ENCODE measurements at places on chromosomes 13 and 19.

- no peaks in the 10 kb centered on the region for H3K27me3 ChIP-seq
- no peaks in the 10 kb centered on the region for H3K36me3 ChIP-seq
- no peak overlapping the region for H3K27ac ChIP-seq
- no peak for DNase-seq
- H3K4me3 ChIP-seq: no peak overlapping the region
These were observed 10.5 kb upstream of the RAP2A start for GRCh38 chr13:97423300-97424045.

- peaks cover 5% of the 10 kb centered on the region for H3K4me1 ChIP-seq
- H3K27ac ChIP-seq: no peak overlapping the region
- peaks cover 6% of the 10 kb centered on the region for H3K36me3 ChIP-seq
- no peaks in the 10 kb centered on the region for H3K27me3 ChIP-seq
These were observed 165.6 kb downstream of the DCT start for GRCh38 chr13:94313926-94314325.

DNA sequence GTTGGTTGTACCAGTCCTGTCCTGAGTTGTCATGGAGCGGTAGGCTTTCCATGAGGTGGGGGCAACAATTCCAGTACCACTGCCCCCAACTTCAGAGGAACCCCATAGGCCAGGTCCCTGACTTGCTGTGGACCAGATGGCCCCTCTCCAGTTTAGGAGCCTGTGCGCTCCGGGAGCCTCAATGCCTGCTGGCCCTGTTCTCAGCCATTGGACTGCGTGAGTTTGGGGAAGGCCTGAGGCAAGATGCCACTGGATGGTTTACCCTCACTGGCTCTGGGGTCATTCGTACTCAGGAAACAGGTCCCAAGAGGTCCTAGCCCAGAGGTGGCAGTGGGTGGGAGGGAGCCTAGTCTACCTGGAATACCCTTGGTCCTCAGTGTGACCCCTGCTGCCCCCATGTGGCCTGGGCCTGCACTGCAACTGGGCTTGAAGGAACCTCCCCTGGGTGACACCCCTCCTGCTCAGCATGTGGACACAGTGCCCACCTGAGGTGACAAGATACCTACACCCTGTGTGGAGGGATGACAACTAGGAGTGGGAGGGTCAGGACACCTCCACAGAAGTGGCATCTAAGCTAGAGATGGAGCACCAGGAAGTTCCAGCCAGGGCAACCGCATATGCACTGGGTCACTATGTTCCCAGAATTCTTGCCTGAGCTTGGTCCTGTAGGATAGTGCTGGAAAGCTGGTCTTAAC, 6.0 kb upstream of the PRR19 start:
- H3K27me3 ChIP-seq: no peaks in the 10 kb centered on the region
- H3K4me1 ChIP-seq: no peaks in the 10 kb centered on the region

DNA sequence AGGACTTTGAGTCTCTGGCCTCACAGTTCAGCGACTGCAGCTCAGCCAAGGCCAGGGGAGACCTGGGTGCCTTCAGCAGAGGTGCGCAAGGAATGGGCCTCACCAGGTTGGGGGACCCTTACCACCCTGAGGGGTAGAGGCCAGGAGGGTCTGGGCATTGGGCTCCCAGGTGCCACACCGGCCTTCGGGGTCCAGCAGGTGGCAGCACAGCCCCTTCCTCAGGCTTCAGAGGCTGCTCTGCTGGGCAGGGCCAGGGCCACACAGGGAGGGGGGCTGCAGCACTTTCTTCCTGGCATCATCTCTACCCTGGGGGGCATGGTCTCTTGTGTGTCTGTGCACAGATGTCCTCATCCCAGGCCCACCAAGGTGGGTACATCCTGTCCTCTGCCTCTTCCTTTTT, 12.9 kb downstream of the PIN1 start:
- no peak overlapping the region for H3K4me3 ChIP-seq
- H3K36me3 ChIP-seq: peaks cover 30% of the 10 kb centered on the region
- peak; percentile 86 for DNase-seq
- H3K27ac ChIP-seq: no peak overlapping the region
- no peaks in the 10 kb centered on the region for H3K4me1 ChIP-seq
- no peaks in the 10 kb centered on the region for H3K27me3 ChIP-seq

GRCh38 chr19:46080561-46080960, 39.8 kb upstream of the IGFL4 start:
- no peaks in the 10 kb centered on the region for H3K4me1 ChIP-seq
- DNase-seq: no peak
- no peak overlapping the region for H3K27ac ChIP-seq
- no peak overlapping the region for H3K4me3 ChIP-seq
